ENCODE measurements at places on chromosomes 2 and 18. TPM values are rescaled to one million over a fixed set of nuclear protein-coding genes. Genes with fewer than 3 reads are reported as not detected.
A peak's percentile ranks its signal among the peaks of the same experiment; 100 is the strongest.

Gene TMEM163
- 0.12 TPM for total RNA-seq

Gene LIPG
- total RNA-seq = 11.0 TPM

Gene LRRTM1
- not detected for total RNA-seq

Gene VAMP5
- 17.6 TPM for total RNA-seq

Gene CDK5R2
- 1.1 TPM for total RNA-seq

Gene CPS1
- 8.0 TPM for total RNA-seq

Gene ACKR3
- total RNA-seq = 88.3 TPM

Gene ARHGEF4
- 4.8 TPM for total RNA-seq

DNA sequence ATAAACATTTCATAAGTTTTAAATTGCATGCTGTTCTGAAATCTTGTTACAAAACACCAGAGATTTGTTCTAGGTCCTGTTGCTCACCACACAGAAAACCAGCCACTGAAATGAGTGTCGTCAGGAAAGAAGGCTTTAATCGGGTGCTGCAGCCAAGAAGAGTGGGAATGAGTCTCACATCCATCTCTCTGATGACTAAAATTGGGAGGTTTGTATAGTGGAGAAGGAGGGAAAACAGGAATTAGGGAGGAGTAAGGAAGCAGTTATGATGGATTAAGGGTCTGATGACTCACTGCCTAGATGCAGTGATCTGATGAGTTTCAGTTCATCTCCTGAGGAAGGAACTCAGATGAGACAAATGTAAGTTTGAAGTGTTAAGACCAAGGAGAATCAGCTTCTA, 42.1 kb upstream of the GPR39 start:
- peak; percentile 75 for DNase-seq

- DNase-seq = peak; percentile 90
Measured at GRCh38 chr2:33242845-33243244, 233.6 kb upstream of the RASGRP3 start.

DNA sequence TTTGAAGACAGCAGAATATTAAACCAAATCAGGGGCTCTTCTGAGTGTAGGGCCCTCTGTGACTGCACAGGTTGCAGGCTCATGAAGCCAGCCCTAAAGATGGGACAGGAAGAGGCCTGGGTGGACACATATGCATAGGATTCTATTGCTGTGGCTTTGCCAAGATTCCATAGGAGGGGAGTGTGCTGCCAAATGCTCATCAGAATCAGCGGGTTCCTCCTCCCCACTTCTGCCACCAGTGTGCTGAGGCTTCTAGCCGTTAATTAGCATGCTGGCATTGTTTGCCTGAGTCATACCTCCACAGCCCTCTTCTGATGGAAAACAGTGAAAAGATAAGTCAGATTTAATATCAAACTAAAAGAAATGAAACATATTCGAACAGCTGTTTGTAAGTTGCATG, 103.9 kb upstream of the TMEFF2 start:
- peak; percentile 1 for DNase-seq

DNA sequence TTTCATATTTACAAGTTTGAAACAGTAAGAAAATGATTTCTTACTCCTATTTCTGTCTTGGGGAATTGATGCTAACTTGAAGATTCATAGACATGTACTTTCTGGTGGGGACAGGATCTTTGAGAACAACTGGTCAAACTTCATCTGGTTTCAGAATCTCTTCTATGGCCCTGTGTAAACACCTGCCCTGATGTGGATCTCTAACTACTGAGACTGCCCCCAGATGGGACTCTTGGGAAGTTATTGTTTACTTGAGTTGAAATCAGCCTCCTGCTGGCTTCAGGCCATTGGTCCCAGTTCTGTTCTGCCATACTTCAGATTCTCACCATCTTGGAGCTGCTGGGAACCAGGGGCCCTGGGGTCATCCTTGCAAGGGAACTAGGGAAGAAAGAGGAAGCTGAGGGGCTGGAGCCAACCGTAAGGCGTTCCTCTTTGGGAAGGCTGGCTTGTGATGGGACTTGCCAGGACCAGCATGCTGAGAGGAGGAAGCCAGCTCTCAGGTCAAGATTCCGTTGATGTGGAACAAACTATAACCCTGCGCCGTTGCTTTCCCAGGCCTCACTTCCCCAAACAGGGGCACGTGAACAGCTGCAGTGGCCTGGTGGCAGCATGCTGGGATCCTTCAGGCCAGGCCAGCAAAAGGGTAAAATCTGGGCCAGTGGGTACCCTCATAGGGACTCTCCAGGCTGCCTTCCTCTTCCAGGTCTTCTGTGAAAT, 135.5 kb upstream of the CXCR4 start:
- no peak for DNase-seq

GRCh38 chr2:191679818-191680600, 2.1 kb downstream of the NABP1 start:
- DNase-seq = peak; percentile 90

DNA sequence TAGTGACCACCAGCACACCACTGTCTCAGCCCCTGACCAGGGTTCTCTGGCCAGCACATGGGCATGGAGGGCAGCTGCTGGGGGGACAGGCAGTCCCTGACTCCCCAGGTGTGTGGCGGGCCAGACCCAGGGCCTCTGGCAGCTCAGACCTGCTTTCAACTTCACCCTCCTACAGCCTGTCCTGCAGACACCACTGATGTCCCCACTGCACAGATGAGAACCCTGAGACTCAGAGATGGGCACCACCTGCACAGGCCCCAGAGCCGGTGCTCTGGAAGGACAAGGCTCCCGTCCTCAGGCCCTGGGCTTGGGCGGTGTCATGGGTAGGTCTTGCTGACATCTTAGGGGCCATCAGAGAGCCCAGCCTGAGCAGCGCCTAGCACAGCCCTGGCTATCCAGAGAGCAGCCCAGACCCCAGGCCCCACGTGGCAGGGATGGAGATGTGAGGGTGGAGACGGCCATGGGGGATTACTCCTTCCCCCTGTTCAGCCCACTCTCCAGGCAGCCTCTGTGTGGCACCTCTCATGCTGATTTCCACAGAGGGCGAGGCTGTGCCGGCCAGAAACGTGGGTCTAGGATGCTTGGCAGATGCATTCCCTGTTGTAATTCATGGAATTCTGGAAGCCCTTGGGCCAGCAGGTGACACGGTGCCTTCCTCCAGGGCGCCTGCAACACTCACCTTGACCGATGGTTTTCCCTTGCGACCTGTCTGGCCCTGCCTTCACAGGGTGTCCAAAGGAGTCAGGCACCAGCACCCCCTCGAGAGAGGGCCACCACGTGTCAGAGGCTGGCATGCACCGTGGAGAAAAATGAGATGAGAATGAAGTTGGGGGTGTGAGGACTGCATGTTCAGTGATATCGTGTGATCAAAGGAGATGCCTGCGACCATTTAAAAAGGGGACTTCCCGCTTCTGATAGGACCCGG, 61.2 kb upstream of the GLI2 start:
- DNase-seq = no peak

- DNase-seq = peak; percentile 39
Measured at GRCh38 chr2:231601356-231602229, 8.9 kb downstream of the TEX44 start.

DNA sequence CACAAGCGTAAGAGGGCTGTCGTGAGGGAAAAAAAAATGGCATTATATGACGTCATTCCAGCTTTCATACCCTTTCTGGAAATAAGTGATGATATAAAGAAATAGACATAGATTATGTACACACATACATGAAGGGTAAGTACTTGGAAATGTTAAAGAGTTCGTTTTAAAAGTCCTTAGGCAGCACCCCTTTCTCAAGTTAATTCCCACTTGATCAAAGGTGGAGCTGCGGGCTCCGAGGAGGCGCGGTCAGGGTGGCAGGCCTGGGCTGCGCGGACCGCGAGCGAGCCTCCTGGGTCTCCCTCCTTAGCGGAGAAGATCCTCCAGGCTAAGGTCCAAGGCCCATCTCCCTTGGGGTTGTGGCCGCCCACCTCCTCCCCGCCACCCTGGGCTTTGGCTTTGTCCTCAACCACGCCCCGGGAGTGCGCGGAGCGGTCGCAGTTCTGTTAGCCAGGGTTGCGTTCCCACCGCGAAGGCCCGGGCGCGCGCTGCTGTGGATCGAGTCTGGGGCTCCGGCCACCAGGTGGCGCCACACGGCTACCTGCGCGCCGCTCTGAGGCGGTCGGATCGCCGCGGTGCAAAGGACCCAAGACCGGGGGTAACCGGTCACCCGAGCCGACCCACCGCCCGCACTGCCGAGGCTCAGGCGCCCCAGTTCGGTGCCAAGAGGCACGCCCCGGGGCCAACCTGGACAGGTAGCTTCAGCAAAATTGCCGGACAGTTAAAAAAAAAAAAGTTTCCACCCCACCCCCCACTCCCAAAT, 66.8 kb downstream of the HNRNPLL start:
- DNase-seq = no peak

DNA sequence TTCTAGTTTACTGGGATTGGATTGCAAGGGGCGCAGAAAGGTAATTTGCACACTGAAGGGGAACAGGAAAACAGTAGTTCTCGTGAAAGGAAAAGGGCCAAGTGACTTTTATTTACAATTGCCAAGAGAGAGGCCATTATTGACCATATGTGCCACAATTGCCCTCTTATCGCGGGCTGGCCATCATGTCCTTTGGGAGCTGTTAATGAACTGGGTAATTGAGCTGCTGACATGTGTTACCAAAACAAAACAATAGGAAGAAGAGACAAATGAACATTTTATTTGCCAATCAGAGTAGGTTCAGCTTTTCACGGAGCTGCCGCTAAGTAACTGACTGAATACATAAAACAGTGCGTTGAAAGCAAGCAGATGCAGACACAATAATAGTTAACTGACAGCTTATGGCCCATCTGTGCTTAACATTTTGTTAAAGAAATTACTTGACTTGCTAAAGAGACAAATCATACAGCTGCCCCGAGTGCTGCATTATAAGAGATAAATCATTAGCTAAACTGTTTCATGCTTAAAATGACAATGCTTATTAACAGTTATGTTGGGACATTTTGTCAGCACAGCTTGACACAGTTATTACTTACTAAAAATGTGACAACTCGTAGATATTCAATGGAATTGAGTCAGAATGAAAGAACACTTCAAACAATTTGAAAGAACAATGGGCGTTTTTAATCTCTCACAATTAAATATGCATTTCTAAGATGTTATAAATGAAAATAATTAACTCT, 57.5 kb downstream of the PAX3 start:
- no peak for DNase-seq

DNA sequence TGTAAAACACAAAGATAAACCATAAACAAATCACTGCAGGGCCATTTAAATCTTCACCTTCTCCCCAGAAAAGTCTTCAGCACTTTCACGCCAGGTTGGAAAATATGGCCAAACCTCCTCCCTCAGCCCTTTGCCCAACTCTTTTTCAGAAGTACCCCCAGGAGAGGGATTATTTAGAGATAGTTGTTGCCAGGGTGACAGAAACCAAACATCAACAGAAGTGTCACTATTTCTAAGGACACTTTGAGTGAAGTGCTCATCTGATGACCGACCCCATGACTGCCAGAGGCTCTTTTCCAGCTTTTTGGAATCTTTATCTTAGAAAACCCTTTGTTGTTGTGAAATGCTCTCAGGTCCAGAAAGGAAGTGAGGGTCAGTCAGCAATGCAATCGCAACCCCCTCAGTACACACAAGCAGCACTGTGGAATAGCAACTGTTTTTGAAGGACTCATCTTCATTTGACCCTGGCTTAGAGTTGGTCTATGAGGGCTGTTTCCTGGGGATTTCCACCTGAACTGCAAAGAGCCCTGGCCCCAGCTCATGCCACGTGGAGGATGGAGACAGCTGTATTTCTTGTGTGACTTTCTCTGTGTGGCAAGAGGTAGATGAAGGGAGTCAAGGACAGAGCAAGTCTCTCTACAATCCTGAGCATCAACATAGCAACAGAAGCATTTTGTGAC, 114.0 kb upstream of the STON1 start:
- DNase-seq = no peak

- no peak for DNase-seq
Measured at GRCh38 chr2:182713601-182714000, 2.5 kb upstream of the DNAJC10 start.

- no peak for DNase-seq
Measured at GRCh38 chr2:218384975-218385374, 2.9 kb downstream of the SLC11A1 start.

GRCh38 chr2:70085711-70086277, 1.5 kb upstream of the PCBP1 start:
- DNase-seq = no peak

DNA sequence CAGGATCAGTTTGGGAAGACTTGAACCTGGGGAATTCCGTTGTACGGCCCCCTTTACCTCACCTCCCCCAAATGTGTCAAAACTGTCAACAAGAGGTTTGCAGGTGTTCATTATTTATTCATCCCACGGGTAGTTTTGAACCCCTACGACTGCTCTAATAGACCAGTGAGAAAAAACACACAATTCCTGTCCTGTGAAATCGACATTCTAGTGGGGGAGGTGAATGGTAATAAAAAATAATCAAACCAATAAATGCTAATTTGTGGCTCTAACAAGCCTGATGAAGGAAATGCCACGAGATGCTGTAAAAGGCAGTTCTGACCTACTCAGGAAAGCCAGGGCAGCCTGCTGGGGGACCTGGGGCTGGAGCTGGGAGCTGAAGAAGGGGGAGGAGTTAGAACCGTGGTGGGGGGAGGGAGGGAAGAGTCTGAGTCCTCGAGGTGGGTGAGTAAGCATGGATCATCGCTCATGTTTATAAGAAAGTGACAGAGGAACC, 463 bp upstream of the DNAJB2 start:
- no peak for DNase-seq

DNA sequence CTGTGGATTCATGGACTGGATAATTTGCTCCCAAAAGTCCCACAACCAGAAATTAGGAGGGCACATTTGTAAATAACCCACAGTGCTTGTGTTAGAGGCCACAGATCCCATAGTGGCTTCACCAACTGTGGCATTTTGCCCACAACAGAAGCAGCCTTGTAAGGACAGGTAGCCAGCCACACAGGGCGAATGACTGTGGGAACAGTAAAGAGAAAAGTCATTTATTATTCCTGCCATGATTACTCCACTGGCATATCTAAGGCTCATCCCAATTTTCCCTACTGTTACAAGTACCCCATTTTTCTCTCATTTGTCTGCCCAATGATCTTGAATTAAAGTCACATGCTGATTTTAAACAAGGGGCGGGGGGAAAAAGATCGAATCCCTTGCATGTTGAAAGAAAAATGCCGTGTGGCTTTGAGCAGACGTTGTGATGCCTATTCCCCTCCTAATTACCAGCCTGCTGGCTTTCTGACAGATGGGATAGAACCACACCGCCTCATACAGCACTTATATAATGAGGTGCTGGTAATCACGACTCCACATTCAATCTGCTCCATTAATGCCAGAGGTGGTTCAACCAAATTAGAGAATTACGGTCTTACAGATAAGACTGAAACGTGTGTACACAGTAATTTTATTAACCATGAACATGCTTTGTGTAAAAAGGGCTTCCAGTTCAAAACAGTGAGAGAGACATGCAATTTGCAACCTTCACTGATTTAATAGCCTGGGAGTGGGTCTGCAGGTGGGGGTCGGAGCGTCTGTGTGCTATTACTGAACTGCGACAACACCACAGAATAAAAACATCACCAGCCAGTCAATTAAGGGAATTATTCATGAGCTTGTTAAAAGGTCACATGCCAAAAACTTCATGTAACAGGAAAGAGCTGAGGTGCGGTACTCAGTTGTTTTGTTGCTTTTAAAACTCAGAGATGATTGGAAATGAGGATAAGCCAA, 196.0 kb downstream of the TMEM163 start:
- DNase-seq = no peak

GRCh38 chr2:148416248-148416647, 228.3 kb upstream of the EPC2 start:
- no peak for DNase-seq

GRCh38 chr18:45104049-45104395, 423.3 kb downstream of the SETBP1 start:
- no peak for DNase-seq
